ENCODE measurements at places on chromosomes 6 and 20.

- DNase-seq = no peak
Observed at GRCh38 chr6:31007694-31008093, 2.6 kb upstream of the MUC22 start.

GRCh38 chr6:1586256-1586655 is 23.5 kb upstream of the FOXC1 start:
- DNase-seq = no peak

GRCh38 chr6:42338744-42339222 is 112.9 kb downstream of the TRERF1 start:
- no peak for DNase-seq

DNA sequence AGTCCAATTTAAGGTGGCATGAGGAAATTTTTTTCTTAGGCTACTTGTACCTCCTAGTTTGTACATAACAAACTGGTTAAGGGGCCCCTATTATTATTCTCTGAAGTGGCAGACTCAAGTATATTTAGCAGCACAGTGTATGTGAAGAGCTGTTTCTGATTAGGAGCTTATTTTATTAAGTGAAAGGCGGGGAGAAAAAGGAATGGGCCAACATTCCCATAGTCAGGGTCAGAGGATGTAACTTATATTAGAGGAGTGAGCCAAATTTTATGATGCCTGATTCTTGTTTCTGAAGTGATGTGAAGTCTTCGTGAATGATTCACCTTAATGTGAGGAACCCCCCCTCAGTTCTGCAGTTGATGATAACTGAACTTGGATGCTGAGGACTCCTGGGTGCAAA is 2.8 kb downstream of the HECA start:
- no peak for DNase-seq

GRCh38 chr6:142566628-142567396 is 265.0 kb downstream of the ADGRG6 start:
- peak; percentile 35 for DNase-seq

DNA sequence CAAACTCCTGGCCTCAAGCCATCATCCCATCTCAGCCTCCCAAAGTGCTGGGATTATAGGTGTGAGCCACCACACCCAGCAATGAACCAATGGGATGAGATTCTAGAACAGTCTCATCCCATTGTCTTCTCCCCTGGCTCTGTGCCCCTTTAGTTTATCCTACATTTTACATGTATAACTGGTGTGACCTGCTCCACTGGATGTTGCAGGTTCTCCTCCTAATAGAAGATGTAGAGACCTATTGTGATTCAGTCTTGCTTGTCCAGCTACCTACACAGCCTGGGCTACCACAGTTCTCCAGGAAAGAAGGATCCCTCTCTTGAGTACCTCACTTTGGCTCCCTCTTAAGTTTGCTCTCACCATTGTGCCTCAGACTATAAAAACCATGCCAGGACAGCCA is 2.0 kb upstream of the FKBPL start:
- no peak for DNase-seq

DNA sequence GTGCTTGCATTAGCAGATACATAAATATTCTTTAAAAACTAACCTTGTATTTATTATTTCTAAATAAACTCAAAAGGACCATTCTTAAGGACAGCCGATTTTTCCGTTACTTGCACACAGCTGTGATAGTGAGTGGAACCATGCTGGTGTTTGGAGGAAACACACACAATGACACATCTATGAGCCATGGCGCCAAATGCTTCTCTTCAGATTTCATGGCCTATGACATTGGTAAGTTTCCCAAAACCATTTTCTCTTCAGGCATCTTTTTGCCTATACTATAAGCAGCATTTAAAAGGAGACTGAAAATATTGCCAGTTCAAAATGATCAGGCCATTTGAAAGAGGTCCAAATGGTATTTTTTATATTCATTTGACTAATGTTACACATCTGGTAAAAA is 92.3 kb downstream of the ATRN start:
- no peak for DNase-seq

DNA sequence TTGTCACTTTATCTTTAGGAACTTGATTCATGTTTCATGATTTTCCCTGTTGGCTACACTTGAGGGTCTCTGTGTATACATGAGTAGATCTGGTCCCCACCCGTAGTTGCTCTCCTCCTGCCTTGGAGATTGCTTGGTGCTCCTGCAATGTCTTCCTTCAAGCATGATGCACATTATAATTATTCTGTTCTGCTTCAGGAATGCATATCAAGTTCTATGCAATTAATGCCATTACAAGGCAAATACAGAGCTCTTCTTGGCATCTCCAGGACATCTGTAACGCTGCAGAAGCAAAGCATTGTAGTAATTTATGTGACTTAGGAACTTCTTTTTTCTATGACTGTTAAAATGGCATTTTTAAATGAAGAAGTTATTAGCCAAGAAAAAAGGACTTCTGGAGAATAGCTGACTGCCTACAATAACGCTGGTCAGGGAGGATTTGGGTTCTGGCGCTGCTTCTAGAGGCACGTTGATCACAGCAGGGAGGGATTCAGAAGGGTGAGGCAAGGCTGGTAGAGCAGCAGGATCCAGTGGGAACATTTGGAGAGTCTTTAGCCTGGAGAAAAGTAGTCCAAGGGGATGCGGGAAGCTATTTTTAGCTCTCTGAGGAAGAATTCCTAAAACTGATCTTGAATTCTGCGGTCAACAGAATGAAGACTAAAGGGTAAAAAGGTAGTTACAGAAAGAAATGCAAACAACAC is 203.6 kb downstream of the PLCB1 start:
- DNase-seq = no peak

GRCh38 chr20:2616634-2617033 is 35.8 kb upstream of the NOP56 start:
- no peak for DNase-seq

GRCh38 chr20:50921803-50922501 is 9.3 kb downstream of the ADNP start:
- DNase-seq = no peak

DNA sequence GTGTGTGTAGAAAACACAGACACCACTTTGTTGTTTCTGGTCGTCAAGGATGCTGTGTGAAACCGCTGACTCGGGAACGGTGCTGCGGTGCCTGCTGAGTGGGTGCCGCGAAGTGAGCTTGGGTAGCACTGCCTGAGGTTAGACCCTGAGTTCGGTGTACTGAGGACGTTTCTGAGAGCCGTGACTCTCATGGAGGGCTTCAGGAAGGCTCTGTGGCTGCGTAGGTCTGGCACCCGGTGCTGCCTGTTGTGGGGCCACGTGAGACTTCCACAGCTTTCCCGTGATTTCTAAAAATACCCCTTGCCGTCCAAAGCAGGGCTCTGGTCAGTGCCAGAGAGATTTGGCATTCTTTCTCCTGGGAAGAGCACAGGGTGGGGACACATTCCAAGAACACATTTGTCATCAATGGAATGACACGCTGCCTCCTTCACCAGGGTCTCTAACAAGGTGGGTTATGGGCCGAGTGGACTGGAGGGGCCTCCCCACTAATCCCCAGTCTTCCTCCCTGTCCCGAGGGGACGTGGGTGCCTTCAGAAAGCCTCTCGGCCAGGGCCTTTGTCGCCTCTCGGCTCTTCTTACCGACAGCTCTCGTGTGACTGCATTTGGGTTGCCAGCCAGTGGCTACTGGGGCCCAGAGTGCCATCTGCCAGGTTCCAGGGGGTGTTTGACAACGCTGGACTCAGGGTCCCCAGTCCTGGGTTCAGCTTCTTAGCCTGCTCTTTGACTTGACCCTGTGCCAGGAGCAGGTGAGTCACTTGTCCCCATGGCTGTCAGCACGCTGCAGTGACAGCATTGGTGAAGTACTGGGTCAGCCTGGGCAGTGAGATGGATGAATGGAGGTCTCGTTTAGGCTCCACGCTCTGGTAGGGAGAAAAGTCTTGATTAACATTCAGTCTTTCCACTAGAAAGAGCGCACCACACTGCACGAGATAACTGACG is 62.2 kb downstream of the SYNJ2 start:
- DNase-seq = peak; percentile 16

DNA sequence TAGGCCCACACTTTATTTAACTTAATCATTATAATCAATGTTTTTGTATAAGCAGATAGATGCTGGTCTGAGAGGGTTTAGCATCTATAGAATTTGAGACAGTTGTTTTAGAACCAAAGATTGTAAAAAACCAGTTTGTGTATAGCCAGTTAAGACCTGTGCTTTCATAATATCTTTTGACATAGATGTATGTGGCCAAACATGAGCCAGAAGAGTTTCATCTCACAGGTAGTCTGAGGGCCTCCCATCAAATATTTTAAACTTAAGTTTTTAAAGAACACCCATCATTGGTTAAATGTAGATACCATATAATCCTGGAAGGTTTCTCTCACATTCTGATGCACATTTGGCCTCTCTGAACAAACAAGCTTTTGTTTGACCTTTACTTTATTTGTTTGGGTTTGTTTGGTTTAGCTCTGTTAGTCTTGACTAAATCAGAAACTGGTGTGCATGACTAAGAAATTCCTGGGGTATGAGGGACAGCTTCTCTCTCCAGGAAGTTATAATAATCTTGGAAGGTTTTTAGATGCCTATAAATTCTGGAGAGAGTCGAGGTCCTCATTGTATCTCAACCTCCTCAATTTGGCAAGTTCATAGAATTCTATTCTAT is 58.0 kb upstream of the TMEM200A start:
- no peak for DNase-seq

DNA sequence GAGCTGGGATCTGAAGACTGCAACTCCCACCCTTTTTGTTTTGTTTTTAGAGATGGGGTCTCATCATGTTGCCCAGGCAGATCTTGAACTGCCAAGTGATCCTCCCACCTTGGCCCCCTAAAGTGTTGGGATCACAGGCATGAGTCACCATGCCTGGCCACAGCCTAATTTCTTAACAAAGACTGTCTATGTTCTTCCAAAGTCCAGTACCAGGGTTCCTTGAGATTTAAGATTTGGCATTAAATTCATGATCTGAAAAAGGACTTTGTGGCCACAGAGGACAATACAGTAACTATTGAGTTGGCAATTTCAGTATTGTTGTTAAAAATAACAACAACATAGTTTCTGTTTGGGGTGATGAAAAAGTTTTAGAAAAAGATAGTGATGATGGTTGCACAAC is 28.7 kb upstream of the BEND3 start:
- no peak for DNase-seq

DNA sequence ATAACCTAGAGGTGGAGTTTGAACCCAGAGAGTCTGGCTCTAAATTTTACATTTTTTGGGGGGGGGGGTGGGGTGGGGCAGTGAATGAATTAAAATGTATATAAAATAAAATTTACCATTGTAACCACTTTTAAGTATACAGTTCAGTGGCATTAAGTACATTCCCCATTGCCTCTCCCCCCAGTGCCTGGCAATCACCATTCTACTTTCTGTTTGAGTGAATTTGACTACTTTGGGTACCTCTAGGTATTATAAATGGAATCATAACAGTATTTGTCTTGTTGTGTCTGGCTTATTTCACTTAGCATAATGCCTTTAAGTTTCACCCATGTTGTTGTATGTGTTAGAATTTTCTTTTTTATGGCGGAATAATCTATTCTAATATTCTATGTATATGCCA is 2.7 kb downstream of the FAM110A start:
- DNase-seq = no peak

DNA sequence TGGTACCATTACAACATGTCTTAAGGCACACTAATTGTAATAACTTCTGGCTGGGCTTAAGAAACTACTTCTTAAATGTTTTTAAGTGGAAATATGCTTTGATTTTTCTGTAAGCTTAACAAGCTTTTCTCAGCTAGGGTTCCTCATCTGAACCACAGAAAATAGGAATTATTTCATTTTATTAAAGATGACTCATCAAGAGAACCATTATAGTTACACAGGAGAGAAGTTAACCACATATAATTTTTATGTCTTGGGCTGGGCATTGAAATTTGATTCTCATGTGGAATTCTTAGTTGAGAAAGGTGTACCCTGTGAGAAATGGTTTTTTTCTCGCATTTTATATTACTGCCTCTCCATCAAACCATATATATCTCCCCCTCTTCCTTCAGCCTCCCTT is 75.1 kb downstream of the QKI start:
- no peak for DNase-seq

DNA sequence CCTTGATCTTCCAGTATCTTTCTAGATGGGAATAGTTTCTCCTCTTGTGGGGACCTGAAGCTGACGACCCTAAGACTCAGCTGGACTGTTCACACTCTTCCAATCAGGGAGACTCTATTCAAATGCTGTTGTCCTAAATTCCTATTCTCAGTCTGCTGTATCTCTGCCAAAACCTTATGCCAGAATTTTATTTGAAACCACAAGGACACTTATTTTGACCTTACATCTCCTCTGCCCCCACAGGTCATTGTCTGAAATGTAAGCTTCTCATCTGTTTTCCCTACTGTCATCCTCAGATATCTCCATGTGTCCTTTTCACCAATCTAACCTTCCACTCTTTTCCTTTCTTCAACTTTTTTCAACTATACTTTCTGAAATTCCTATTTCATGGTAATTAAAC is 289.5 kb upstream of the SGK1 start:
- no peak for DNase-seq

DNA sequence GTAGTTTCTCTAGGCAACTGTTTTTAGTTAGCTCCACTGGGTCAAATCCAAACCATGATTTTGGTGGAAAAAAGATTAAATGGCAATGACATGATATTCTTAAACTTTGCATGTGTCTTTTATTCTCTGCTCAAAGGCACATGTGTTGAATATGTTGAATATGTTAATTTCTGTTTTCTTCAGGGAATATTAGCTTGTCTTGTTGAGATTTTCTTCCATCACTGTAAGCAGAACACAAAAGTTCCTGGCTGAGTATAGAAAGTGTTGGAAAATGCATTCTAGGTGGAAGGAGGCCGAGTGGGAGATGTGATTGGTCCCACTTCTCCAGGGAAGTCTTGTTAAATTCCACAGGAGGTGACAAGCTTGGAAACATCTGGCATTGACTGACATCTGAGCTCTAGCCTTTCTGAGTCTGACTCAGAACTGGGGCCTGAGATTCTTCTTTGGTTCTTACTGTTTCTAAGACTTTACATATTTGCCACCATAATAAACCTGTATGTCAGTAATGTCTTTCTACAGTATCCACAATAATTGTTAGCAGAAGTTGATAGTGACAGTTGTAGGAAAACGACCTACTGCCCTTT is 81.1 kb downstream of the LAMA4 start:
- DNase-seq = no peak

DNA sequence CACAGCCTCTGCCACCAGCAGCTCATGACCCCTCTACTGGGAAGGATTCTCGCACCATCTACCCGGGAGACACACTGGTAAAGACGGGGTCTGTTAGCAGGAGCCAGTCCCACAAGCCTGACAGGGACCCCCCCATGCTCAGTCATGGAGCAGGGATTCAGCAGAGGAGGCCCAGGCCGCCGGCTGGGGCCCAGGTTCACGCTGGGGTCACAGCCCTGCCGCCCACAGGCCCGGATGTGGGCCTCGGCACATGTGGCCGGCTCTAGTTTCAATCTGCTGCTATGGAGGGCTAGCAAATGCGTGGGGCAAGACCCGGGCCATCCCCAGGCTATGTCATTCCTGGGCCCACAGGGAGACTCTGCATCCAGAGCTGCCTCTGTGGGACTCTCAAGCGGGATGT is 25.1 kb downstream of the PXDC1 start:
- DNase-seq = no peak

DNA sequence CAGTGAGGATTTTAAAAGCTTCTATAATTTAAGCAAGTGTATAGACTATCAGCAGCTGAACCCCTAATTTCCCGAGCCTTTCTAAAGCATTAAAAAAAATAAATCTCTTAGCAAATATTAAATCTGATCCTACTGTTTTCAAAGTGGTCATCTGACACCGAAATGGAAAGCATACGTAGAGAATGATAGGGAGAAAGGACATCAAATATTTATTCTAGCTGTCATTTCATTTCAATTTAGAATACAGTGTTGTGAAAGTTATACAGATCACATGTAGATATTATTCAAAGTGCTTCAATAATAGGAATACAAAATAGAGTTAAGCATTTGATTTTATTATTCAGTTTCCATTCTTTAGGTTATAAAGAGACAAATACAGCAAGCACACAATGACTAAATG is 61.9 kb upstream of the PKIB start:
- no peak for DNase-seq
